ENCODE measurements at places on chromosomes 12 and 14. TPM values are rescaled to one million over a fixed set of nuclear protein-coding genes. Genes with fewer than 3 reads are reported as not detected.

LPAR5 gene
- 4.1 TPM for total RNA-seq

ABCC9 gene
- total RNA-seq, result 0.10 TPM

RNASE13 gene
- not detected for total RNA-seq

IFNG-AS1 gene
- 1.7 TPM for total RNA-seq

INTS13 gene
- total RNA-seq, result 12.8 TPM

CATSPERB gene
- total RNA-seq, result 6.8 TPM

PTGER2 gene
- total RNA-seq, result 46.7 TPM

CRIP1 gene
- 88.2 TPM for total RNA-seq

KRT78 gene
- total RNA-seq, result not detected

SLC7A8 gene
- total RNA-seq, result 0.21 TPM

P2RX2 gene
- 0.10 TPM for total RNA-seq

KRT7 gene
- not detected for total RNA-seq

CLEC1B gene
- total RNA-seq, result 14.2 TPM

RPS26 gene
- total RNA-seq, result 1,312 TPM

GLIPR1L1 gene
- total RNA-seq, result not detected

GYS2 gene
- total RNA-seq, result not detected

SSPN gene
- 0.10 TPM for total RNA-seq

PSMB5 gene
- 13.2 TPM for total RNA-seq

UNC79 gene
- not detected for total RNA-seq
